ENCODE measurements at places on chromosomes 3 and 15.
A peak's percentile ranks its signal among the peaks of the same experiment; 100 is the strongest.

GRCh38 chr3:2454865-2455264 is 356.2 kb downstream of the CNTN4 start:
- DNase-seq = no peak

- DNase-seq = no peak
Measured at GRCh38 chr3:88632226-88632625, 475.2 kb upstream of the EPHA3 start.

DNA sequence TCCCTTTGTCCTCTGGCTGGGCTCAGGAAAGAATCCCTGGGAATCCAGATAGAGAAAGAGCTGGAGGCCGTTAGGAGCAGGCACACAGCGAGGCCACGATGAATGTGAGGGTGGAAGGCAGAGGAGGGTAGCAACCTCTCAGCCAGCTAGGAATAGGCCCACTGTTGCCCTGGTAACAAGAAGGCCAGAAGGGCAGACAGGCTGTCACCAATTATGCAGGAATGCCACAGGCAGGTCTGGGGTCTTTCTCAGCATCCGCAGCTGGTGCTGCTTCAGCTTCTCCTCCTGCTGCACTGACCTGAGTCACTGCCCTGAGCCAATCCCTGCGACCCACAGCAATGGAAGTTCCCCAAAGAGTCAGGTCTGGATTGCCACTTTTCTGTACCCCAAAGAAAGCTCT is 62.8 kb upstream of the C3orf80 start:
- DNase-seq = no peak

DNA sequence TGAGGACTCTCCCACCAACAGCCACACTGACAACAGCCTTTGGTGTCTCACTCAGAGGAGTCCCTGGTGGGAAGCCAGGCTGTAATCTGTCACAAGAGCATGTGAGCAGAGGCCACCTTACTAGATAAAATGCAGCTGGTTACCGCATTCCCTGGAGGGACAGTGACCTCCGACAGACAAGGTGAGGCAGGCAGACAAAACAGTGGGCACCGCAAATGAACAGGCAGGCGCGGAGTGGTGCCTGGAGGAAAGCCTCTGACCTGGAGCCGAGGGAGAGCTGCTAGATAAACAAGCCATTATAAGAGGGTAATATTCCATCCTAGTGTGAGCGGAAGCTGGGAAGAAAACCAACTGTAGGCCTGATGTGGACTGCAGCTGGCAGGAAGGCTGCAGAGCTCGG is 736.4 kb downstream of the FHIT start:
- no peak for DNase-seq

- no peak for DNase-seq
Measured at GRCh38 chr3:184949251-184949965, 137.4 kb downstream of the VPS8 start.

DNA sequence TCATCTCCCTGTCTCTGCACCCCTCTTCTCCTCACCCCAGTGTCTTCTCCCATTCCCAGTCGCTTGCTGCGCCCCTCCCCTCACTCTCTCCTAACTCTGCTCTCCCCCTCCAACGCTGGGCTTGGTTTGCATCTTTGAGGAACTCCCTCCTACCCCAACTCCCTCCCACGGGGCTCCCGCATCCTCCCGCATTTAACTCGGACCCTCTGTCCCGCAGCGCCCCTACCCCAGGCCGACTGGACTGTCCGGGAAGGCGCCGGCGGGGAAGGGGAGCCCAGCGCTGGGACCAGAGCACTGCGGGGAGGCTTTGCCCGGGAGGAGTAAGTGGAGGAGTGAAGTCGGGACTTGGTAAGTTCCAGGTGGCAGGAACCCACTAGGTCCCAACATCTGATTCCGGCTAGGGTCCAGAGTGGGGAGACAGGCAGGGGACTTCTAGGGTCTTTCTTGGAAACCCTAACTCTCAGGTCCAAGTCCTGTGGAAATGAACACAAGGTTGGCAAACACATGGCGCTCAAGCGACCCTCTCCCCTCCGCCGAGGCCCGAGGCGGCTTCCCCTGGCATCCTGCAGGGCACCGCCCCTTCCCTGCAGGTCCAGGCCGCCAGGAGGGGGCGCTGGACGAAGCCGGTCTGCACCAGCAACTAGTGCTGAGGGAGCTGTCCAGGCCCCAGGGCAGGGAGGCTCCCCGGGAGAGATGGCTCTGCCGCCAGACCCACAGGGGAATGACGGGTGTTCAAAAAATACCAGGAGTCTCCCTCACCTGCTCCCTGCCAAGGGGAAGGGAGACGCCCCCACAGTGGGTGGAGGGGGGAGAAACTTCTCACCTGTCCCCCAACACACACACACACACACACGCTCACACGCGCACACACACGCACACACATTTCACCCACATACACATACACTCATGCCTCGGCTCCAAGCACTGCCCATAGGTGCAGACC is 53.2 kb downstream of the LHFPL4 start:
- DNase-seq = peak; percentile 60

- DNase-seq = no peak
Measured at GRCh38 chr15:99120050-99120777, 15.3 kb downstream of the SYNM start.

DNA sequence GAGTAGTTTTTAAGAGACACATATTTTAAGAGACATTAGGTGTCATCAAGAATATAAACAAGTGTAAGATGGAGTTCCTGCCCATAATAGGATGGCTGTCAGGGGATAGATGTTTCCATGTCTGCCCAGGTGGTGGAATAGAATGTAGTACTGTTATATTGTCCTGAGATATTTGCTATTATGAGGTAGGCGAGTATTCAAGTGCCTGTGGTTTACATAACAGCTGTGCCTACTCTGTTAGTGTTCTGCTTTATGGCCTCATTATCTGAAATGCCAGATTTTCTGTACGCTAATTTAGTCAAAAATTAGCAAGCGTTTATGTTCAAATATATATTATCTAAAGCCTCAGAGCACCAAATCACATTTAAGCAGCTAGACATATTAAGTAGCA is 360.2 kb upstream of the ROPN1 start:
- no peak for DNase-seq

- no peak for DNase-seq
Measured at GRCh38 chr3:64612082-64612860, 75.5 kb downstream of the ADAMTS9 start.

Measured in D721Med (cell line).